Hippocampal formation (tissue), 2 donors: ENCODE measurements at places on chromosomes 3 and 15.

DNA sequence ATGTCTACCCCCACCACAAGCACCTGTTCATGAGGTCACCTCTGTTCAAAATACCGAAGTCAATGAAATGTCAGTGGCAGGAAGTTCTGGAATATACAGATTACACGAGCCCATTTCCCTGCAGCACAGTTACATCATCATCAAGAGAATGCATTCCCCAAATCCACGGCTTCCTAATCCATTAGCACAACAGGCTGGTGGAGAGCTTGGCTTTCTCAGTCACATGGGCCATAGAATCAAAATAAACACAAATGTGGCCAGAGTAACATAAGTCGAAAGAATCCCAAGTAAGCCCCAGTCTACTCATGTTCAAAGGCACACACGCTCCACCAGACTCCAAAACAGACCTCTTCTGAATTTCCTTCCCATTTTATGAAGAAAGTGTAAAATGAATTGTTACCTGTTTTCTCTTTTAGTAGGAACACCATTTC lies 419.3 kb downstream of the MAGI1 start:
- no peak for DNase-seq

DNA sequence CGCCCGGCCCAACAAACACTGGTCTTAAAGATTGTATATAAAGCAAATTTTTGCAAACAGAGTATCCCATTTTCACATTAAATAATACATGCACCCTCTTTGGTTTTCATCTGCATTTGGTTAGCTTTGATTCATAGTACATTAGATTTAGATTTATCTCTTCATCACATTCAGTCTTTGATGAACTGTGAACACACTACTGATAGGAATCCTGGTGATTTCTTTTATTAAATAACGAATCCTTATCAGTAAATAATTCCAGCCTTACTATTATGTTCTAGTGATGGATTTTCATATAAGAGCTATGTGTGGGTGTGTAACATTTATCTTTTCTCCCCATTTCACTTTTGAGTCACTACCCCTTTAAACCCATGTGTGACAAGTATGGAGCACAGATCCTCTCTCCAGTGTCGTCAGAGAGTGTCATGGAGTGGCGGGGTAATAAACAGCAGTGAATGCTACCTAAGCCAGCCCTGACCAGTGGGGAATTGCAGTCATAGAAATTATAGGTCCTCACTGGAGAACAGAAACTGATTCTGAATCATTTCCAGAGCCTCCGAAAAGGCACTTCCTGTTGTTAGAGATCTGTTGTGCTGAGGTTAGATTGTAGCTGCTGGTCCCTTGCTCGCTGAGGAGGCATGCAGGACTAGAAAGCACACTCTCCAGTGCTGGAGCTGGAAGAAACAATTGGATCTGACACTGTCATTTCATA lies 22.0 kb downstream of the SLC7A14 start:
- DNase-seq: no peak

DNA sequence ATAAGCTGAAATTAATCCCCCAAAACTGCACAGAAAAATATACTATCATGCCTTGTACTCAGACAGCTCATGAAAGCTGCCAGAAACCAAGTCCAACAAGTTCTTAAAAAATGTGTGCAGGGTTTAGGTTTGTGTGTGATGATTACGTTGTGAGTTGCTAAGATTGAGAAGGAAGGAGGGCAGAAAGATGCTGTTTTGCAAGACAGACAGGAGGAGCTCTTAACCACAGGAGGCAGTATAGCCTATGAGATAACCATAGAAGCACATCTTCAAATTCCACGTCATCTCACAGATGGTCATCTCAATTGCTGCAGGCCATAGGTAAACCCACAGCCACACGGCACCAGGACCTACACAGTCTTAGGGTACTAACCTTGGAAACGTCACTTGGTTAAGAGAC lies 191.9 kb downstream of the STT3B start:
- DNase-seq: no peak

DNA sequence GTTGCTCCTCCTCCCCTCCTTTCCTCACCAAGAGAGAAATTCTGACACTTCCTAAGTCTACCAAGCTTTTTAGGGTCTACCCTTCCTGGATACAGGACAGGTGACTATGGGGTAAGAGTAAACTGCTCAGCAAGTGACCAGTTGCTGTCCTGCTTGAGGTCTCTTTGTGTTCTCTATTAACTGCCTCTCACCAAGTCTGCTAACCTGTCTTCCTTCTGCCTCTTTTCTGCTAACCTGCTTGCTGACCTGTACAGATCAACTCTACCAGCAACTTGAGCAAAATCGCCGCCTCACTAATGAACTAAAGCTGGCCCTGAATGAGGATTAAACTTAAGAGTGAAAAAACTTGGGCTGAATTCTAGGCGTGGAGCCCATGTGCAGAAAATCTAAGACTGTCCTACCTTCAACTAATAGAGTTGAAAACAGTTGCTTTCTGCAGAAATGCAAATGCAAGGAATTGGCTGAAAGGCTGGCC lies 27.1 kb downstream of the TPM1 start:
- DNase-seq: no peak

GRCh38 chr3:108239082-108239481 lies 16.9 kb upstream of the IFT57 start:
- DNase-seq: no peak

- no peak for DNase-seq
These were observed 106.1 kb upstream of the COL8A1 start for GRCh38 chr3:99532246-99532645.

- DNase-seq: peak; percentile 35
These were observed 62.2 kb downstream of the ABTB1 start for GRCh38 chr3:127734754-127735473.
